ENCODE measurements at places on chromosomes 6 and 20.
A peak's percentile ranks its signal among the peaks of the same experiment; 100 is the strongest.

- DNase-seq, result no peak
Measured at GRCh38 chr20:4021906-4022305, 6.5 kb upstream of the RNF24 start.

GRCh38 chr6:143611580-143611979 is 66.2 kb upstream of the PHACTR2 start:
- DNase-seq, result no peak

GRCh38 chr6:100719883-100720682 is 161.0 kb downstream of the ASCC3 start:
- no peak for DNase-seq

GRCh38 chr6:136014454-136015437 is 163.2 kb downstream of the PDE7B start:
- DNase-seq, result no peak

DNA sequence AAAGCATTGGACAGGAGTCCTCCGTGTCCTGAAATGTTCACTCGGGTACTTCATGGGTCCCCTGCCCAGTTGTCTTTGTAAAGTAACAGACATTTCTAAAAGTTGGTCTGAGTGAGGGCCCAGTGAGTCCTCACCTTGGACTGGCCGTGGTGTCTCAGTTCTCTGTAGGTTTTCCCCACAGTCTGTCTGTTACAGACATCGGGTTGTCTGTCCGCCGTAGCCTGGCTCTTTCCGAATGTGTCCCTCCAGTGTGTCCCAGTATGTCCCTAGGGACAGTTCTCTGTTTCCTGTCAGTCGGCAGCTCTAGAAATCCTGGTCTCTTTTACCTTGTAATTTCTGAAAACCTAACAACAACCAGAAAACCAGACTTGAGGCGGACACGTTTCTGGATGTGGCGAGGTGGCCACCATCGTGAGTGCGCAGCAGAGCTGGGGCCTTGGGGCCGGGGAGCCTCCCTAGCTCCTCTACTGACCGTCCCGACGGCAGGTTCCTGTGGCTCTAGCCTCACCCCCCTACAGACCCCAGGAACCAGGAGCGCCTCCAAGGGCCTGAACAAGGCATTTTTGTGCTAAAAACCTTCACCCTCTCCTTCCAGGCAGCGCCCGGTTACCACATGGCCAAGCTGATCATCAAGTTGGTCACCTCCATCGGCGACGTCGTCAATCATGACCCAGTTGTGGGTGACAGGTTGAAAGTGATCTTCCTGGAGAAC is 42.2 kb downstream of the PYGB start:
- DNase-seq, result no peak

DNA sequence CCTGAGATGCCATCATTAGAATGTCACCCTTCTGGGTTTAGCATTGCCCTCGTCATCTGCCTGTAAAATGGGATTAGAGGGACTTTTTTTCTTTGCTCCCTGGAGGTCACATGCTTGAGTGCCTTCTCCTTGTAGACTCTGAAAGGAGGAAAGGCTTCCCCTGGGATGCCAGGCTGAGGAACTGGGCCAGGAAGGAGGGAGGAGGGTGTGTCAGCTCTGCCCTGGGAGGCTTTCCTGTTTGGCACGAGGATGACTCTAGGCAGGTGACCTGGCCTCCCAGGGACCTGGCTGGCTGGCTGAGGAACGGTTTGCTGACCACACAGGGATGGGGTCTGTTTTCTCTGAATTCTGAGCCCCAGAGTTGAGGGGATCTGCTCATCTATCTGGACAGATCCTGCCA is 137.9 kb upstream of the RNF24 start:
- no peak for DNase-seq

GRCh38 chr6:53616450-53617357 is 48.9 kb downstream of the KLHL31 start:
- no peak for DNase-seq

DNA sequence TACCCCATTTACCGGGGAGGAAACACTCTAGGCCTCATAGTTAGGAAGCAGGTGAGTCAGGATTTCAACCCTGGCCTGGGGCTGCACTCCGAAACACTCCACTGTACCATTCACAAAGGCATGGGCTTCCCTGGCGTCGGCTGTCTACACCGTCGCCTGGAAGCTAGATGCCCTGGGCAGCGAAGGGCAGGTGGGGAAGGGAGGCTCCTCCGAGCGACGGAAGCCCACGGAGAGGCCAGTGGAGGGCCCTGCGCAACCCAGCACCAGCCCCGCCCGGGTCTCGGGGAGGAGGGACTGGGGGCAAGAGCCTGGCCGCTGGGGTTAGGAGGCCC is 16.1 kb downstream of the SDCBP2 start:
- no peak for DNase-seq

- DNase-seq, result no peak
Measured at GRCh38 chr20:33704197-33704924, 15.7 kb downstream of the PXMP4 start.

DNA sequence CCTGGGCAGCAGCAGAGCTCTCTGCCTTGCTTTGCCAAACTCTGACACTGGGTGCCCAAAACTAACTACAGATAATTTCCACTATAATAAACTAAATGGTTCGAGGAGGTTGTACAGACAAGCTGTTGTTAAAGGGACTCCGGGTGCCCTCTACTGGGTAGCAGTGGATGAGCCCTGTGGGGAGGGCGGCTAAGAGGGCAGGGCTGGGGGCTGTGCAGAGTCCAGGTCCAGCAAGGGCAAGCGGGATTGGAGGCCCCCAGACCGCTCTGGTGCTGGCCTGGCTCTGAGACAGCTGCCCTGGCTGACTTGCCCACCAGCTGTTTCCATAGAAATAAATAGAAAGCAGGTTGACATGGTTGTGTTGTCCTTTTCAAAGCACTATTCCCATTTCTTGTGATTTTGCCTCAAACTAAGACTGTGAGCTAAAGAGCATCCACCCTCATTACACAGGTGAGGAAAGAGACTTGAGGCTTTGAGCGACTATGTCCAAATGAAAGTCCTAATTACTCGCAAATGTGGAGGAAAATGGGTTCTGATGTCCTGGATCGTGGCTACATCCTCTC is 167.6 kb upstream of the CST7 start:
- DNase-seq, result no peak

DNA sequence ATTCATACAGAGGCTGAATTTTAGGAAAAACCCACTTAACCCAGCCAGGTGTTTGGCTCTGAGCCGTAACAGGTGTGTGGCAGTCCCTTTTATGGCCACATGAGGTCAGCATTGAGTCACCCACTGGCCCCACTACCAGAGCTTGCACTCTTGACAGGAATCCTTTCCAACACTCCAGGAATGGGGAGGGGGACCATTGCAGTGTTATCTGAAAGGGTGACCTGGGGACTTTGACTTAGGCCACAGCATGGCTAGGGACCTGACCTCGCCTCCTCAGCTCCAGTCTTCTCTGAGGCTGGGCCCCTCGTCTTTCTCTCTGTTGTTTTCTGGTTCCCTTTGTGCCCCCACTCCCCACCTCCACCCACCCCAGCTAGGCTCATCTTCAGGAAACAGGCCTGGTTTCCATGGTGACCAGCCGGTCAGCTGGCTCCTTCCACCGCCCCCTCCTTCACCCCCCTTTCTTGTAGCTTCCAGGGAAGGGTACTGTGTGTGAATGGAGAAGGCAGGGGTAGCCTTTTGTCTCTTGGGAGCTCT is 2.1 kb upstream of the TMEM151B start:
- peak; percentile 32 for DNase-seq

GRCh38 chr6:7467007-7467897 is 74.2 kb upstream of the DSP start:
- no peak for DNase-seq

DNA sequence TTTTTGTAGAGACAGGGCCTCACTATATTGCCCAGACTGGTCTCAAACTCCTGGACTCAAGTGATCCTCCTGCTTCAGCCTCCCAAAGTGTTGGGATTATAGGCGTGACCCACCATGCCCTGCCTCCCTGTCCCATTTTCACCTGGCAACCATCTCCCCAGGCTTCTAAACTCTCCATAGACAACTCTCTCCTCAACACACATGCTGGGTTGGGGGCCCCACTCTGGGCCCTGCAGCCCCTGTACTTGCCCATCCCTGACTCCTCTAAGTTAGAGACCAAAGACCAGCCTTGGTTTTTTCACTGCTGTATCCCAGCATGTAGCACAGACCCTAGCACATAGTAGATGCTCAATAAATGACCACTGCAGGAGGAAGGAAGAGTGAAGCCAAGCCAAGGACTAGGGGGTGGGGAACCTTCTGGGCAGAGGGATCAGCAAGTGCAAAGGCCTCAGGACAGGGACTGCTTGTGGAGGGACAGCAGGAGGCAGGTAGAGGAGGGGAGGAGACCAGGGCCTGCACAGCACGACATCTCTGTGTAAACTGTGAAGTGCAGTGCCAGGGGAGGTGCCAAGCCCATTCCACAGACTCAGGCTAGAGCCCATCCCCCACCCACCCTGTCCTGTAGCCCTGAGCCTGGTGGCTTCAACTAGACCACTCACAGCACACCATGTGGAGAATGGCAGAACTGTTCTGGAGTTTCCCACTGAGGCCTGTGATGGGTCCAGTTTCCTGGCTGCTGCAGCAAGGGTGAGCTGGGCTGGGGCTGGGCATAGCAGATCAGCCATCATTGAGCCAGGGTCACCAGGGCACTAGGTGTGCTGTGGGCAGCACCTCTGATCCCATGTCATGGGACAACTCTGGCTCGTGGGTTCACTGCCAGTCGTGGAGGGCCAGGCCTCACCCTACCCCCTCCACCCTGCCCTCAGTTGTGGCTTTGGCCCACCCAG is 3.4 kb upstream of the SRC start:
- no peak for DNase-seq

DNA sequence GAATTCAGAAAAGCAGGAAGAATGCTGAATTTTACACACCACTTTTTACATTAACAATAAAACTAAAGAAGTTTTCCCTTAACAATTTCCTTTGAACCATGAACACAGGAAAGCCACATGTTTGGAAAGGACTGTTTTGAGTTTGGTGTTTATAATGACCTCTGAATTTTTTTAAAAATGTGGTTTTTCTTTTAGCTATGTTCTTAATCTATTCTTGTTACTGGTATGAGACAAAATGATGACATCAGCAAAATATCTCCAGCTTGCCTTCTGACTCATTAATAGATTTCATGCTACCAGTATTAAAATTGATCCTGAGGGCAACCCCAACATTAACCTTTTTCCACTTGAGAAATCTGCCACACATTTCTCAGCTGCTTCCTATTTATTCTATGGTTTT is 217.5 kb upstream of the THEMIS start:
- DNase-seq, result no peak

DNA sequence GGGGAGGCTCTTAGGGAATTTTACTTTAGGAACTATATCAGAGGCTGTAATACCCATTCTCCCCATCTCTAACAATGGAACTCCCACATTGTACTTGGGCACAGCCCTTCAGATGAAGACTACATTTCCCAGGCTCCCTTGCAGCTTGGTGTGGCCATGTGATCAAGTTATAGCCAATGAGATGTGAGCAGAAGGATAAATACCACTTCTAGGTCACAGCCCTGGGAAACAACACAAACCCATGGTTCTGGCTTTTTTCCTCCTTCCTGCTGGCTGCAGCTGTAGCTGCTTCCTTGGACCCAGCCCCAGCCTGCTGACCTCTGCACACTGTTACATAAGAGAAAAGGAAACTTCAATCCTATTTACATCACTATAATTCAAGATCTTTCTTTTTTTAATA is 445.9 kb upstream of the JARID2 start:
- DNase-seq, result no peak

- DNase-seq, result no peak
Measured at GRCh38 chr6:56688521-56688920, 45.8 kb upstream of the DST start.

- no peak for DNase-seq
Measured at GRCh38 chr6:157428427-157429202, 47.6 kb downstream of the ZDHHC14 start.

DNA sequence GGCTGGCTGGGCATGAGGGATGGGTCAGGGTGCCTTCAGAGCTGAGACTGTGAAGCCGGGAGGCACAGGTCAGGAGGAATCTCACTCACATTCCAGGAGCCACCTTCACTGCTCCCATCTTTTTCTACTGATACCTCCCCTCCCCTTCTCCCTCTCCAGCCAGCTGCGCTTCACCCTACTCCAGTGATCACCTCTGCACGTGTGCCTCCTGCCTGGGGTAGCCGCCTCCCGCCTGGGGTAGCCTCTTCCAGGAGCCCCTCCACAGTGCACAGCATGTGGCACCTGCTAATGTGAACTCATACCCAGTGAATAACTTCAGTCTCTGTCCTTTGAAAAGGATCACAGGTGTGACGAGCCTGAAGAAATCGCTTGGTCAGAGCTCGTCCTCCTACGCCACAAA is 232.6 kb downstream of the TMEM242 start:
- no peak for DNase-seq

DNA sequence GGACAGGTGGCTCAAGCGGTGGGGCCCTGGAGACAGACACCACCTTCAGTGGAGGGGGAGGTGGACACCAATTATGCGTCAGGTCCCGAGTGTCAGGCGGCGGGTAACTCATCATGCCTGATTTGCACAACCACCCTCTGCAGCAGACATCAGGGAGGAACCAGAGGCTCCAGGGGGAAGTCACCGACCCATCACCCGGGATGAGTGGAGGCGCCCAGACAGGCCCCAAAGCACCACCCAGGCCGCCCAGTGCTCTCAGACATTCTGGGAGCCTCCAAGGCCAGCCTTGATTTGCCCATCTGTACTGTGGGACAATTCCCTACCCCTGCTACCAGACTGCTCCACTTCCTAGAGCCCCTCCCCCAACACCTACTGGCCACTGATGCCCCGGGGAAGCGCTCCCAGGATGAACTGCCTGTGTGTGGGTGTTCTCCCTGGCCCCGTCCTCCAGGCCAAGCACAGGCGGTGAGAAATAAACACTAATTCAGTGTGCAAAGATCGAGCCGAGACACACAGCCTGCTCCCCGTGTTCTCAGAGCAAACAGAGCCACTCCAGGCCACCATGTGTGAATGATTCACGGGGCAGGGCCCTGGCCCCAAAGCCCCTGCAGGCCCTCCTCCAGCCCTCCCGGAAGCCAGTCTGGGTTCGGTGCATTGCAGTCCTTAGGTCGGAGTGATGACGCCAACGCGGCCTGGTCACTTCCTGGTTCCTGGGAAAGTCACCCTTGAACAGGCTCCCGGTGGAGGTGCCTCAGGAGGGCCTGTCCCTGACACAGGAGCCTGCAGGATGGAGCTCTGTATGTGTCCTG is 107.2 kb downstream of the ASXL1 start:
- no peak for DNase-seq

DNA sequence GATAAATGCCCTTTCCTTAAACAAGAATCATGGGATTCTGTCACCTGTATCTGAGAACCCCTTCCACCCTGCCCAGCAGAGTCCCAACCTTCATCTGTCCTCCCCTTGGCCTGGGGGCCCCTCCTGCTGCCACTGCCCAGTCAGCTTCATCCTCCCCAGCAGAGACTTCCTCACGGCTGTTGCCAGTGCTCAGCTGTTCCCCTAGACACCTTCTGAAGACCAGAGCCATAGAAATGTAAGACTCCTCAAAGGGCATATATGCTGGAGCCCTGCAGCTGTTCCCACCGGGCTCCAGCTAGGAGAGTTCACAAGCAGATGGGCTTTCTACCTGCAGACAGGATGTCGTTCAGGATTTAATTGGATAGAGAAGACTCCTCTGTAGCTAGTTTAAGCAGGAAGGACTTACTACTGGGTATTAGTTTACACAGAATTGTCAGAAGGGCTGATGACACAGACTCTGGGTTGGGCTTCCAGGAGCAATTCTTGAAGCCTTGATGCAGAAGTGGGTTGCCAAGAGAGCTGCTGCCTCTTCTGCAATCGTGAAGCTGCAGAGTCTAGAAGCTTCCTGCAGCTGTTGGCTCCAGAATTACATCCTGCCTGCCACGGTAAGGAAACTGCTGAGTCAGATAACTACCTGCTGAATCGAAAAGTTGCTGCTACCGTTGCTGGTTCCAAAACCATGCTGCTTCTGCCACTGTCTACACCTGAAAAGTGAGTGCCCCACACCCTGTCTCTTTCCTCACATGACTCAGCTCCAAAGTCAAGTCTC is 57.1 kb upstream of the MLN start:
- no peak for DNase-seq

Measured in NCI-H187 (cell line).